MG63 (cell line): ENCODE measurements at places on chromosomes 13 and 19. TPM values are rescaled to one million over a fixed set of nuclear protein-coding genes. Genes with fewer than 3 reads are reported as not detected.

GRCh38 chr19:12015015-12015752 is 20.3 kb downstream of the ZNF433 start:
- DNase-seq: no peak

GRCh38 chr13:103694471-103694870 is 628.3 kb upstream of the SLC10A2 start:
- no peak for DNase-seq

- peak; percentile 53 for DNase-seq
Observed at GRCh38 chr19:18349524-18350128, 9.2 kb downstream of the PGPEP1 start.

DNA sequence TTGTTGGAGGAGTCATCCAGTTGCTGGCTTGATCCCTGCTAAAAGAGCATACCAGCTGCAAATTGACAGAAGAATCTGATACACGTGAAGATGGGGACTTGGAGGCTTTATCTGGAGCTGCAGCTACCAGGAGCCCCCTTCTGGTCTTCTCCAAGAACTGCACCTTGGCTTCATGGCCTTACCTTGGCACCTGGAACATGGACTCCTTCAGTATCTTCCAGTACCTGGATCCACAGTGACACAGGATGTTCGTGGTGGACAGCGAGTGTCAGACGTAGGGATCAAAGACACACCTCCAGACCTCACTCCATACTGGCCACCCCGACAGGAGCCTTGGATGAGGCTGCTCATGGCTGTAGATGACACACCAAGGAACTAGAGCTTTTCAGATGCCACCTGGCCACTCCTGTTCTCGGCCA is 9.9 kb upstream of the ACSBG2 start:
- peak; percentile 47 for DNase-seq

DNA sequence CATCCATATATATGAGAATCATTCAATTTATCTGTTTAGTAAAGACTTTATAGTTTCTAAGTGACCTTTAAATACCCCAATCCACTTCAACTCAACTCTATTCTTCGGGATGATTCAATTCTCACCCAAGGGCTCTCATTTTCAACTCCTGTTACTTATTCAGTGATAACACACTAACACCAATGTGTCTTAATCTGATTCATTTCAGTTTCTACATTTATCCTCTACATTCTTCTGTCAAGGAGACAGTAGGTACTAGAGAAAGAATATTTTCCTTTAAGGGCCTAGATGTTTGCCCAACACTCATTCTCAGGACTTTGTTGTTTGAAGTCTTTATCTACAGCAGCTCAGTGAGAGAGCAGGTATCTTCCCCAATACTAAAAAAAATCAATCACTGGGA is 7.1 kb downstream of the ARGLU1 start:
- DNase-seq: no peak

- DNase-seq: no peak
Observed at GRCh38 chr13:24540236-24541126, 27.9 kb upstream of the PARP4 start.

The ZNF536 gene
- not detected in 2 replicates for total RNA-seq
